A549 treated with DMSO at 1 μM for 4 hours (cell line): ENCODE measurements at places on chromosomes 2 and 18. TPM values are rescaled to one million over a fixed set of nuclear protein-coding genes. Genes with fewer than 3 reads are reported as not detected.

SLC4A3 gene
- total RNA-seq = 2.8 to 3.6 TPM (median 2.8 TPM) in 5 replicates

GRP gene
- total RNA-seq = not detected in 5 replicates

VIT gene
- 0.05 TPM in 1 of 5 replicates, not detected in the others for total RNA-seq

CHRND gene
- total RNA-seq = not detected in 5 replicates

ZNF804A gene
- not detected in 5 replicates for total RNA-seq

SP5 gene
- 0.05 TPM in 1 of 5 replicates, not detected in the others for total RNA-seq

DSG1 gene
- total RNA-seq = not detected in 5 replicates

CTAGE1 gene
- total RNA-seq = not detected in 5 replicates

FAHD2B gene
- 10.8 to 12.7 TPM (median 11.6 TPM) in 5 replicates for total RNA-seq

MC4R gene
- 0.08 TPM in 1 of 5 replicates, not detected in the others for total RNA-seq

KCNG3 gene
- total RNA-seq = 0.74 to 1.3 TPM (median 0.89 TPM) in 5 replicates

UNC80 gene
- not detected in 5 replicates for total RNA-seq

ZNF519 gene
- 1.6 to 2.4 TPM (median 2.1 TPM) in 5 replicates for total RNA-seq

CERS6 gene
- 13.6 to 19.3 TPM (median 17.7 TPM) in 5 replicates for total RNA-seq

SLC5A7 gene
- not detected in 5 replicates for total RNA-seq

FKBP1B gene
- total RNA-seq = 8.8 to 9.6 TPM (median 9.4 TPM) in 5 replicates

HOXD12 gene
- total RNA-seq = not detected in 5 replicates

TEX44 gene
- total RNA-seq = not detected in 5 replicates

IL36A gene
- not detected in 5 replicates for total RNA-seq

GAL3ST2 gene
- total RNA-seq = 0.23 to 0.40 TPM (median 0.34 TPM) in 4 of 5 replicates, not detected in the other

UGT1A10 gene
- total RNA-seq = 0.05 to 0.26 TPM (median 0.10 TPM) in 3 of 5 replicates, not detected in the others

MROH2A gene
- total RNA-seq = 0.14 to 0.32 TPM (median 0.20 TPM) in 5 replicates

MARCO gene
- total RNA-seq = 0.05 to 0.12 TPM (median 0.08 TPM) in 4 of 5 replicates, not detected in the other

C2orf72 gene
- 4.6 to 8.6 TPM (median 6.5 TPM) in 5 replicates for total RNA-seq

GYPC gene
- total RNA-seq = not detected in 5 replicates

CIB4 gene
- 0.16 to 0.31 TPM (median 0.26 TPM) in 3 of 5 replicates, not detected in the others for total RNA-seq

CROCC2 gene
- total RNA-seq = not detected in 5 replicates

MAL gene
- 0.16 to 0.23 TPM in 2 of 5 replicates, not detected in the others for total RNA-seq

ENOSF1 gene
- 17.8 to 29.6 TPM (median 27.8 TPM) in 5 replicates for total RNA-seq

PAX3 gene
- total RNA-seq = not detected in 5 replicates

PSD4 gene
- total RNA-seq = 9.1 to 11.2 TPM (median 10.6 TPM) in 5 replicates

SH3RF3 gene
- 0.25 to 0.50 TPM (median 0.45 TPM) in 5 replicates for total RNA-seq

NYAP2 gene
- total RNA-seq = 0.02 to 0.03 TPM (median 0.02 TPM) in 3 of 5 replicates, not detected in the others

ATRAID gene
- 209 to 221 TPM (median 218 TPM) in 5 replicates for total RNA-seq

TXNDC2 gene
- total RNA-seq = 0.05 to 0.38 TPM (median 0.17 TPM) in 5 replicates

RAB1A gene
- total RNA-seq = 192 to 259 TPM (median 243 TPM) in 5 replicates

SAP130 gene
- total RNA-seq = 11.4 to 14.8 TPM (median 12.7 TPM) in 5 replicates

INPP5D gene
- total RNA-seq = 0.38 to 1.0 TPM (median 0.70 TPM) in 5 replicates

C2orf76 gene
- 11.4 to 14.5 TPM (median 13.8 TPM) in 5 replicates for total RNA-seq

GEN1 gene
- 11.4 to 16.4 TPM (median 14.5 TPM) in 5 replicates for total RNA-seq

TMEM247 gene
- total RNA-seq = not detected in 5 replicates

KIF5C gene
- total RNA-seq = 0.29 to 0.60 TPM (median 0.36 TPM) in 5 replicates

LYPD6 gene
- total RNA-seq = 0.06 to 0.12 TPM (median 0.07 TPM) in 5 replicates

DSG2 gene
- 48.7 to 82.8 TPM (median 68.1 TPM) in 5 replicates for total RNA-seq

DSEL gene
- 0.34 to 0.55 TPM (median 0.40 TPM) in 5 replicates for total RNA-seq

ANKMY1 gene
- total RNA-seq = 9.1 to 14.1 TPM (median 12.4 TPM) in 5 replicates
